ENCODE measurements at places on chromosomes 4 and X. TPM values are rescaled to one million over a fixed set of nuclear protein-coding genes. Genes with fewer than 3 reads are reported as not detected.
A peak's percentile ranks its signal among the peaks of the same experiment; 100 is the strongest.

Gene CENPVL1
- total RNA-seq, result not detected

Gene TLR8
- 17.8 TPM for total RNA-seq

Gene TMEM144
- 15.5 TPM for total RNA-seq

Gene TCEAL2
- 5.4 TPM for total RNA-seq

GRCh38 chr4:121685257-121685656, 11.5 kb downstream of the ANXA5 start:
- DNase-seq, result no peak

DNA sequence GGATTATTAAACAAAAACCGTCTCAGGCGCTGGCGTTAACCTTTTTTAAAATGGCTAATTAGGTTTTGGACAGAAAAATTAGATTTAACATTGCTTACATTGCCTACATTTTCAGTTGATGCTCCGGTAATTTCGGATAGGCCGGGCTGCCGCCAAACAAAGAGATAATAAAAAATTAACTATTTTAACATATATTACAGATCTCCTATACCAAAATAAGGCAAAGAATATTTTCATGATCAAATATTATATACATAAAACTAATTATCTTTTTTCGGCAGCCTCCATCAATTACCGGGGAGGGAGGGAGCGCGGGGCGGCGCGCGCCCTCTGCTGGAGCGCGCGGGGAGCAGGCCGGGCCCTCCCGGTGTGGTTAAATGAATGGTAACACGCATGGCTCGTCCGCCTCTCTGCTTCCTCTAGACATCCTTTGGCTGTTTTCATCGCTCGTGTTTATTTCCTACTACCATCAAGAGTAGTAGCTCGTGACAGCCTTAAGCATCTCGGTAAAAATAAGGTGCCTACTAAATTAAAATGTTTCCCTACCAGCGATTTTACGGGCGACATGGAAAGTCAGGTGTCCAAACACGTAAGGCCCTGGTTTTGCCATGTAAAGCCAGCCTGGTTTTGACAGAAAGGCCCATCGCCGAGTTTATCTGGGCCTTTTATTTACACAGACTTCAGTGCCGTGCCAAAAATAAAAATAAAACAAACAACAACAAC, 52.4 kb upstream of the TMEM33 start:
- peak; percentile 74 for DNase-seq

DNA sequence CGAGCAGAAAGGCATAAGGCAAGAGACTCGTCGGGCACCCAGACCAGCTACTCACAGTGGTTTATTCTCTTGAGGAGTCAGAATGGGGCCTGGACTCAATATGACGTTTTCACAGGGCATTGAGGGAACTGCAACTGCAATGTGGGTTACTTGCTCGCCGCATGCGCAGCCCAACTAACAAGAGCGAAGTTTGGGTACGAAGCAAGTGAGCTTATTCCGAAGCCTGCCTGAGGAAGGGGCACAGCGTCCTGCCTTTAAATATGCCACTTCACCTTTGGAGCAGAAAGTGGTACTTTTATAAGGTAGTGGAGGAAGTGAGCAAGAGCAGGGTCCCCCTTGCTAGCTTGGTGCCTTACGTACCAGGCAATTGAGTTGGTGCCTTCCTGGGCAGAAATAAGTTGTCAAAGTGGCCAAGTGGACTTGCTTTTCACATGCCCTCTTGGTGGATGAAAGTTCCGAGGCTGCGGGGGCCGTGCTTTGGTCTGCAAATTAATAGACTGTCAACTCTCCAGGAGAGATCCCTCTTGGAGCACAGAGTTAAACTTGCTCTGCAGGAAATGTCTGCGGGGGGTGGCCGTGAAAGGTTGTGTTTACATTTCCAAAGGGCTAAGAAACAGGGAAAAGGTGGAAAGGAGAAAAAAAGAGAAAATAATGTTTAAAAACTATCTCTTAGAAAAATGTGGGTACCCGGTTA, 480.4 kb downstream of the TRIML1 start:
- DNase-seq, result no peak

DNA sequence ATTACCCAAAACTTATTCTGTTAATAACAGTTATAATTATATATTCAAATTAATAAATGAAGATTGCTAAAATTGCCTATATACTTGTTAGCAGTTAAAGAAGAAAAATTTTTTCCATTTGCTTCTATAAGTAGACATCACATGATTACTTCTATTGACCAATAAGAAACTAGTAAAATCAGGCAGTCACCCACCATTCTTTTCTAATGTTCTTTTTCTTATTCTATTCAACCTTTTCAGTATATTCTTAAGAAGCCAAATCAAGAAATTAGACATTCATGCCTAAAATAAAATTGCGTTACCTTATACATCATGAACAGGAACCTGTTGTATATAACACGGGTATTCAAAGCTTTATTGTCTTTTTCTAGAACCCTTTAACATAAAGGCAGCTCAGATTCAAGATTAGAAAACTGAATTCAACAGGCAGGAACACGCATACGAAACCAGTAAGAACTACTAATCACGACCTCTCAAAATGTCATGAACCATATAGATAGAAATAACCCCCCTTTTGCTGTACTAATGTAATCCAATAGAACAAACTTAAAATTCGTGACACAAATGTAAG, 568.1 kb upstream of the DIPK2B start:
- DNase-seq, result no peak

DNA sequence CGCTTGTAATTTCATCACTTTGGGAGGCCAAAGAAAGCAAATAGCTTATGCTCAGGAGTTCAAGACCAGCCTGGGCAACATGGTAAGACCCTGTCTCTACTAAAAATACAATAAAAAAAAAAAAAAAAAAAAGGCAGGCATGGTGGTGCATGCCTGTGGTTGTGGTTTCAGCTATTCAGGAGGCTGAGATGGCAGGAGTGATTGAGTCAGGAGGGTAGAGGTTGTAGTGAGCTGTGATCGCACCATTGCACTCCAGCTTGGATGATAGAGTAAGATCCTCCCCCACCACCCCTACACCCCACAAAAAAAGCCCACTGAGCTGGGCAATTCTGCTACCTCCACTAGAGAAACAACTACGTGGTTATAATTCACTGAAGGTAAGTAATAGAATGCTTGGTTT, 118.8 kb upstream of the PCDH18 start:
- no peak for DNase-seq

GRCh38 chrX:17285983-17286382, 89.0 kb upstream of the NHS start:
- DNase-seq, result no peak

DNA sequence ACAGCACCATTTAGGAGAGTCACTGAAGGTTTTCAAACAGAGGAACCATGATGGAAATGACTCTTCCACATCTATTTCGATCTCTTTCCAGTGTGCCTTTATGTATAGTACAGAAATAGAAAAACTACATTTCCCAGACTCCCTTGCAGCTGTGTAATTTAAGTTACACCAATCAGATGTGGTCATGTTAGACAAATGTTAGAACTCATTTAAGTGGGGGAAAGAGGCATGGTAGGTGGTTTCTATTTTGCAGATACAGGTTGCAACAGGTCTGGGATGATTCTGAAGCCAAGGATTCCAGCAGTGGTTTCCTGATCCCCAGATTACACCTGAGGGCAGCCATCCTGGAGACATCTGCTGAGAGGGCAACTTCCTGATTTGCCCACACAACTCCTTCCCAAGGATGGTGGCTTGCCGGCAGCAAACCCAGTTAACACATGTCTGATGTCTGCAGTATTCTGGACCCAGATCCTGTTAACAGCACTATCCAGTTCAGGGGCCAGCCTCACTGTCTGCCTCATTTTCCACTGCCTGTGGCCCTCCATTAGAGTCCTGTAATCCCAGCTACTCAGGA, 38.7 kb upstream of the PDK3 start:
- no peak for DNase-seq

DNA sequence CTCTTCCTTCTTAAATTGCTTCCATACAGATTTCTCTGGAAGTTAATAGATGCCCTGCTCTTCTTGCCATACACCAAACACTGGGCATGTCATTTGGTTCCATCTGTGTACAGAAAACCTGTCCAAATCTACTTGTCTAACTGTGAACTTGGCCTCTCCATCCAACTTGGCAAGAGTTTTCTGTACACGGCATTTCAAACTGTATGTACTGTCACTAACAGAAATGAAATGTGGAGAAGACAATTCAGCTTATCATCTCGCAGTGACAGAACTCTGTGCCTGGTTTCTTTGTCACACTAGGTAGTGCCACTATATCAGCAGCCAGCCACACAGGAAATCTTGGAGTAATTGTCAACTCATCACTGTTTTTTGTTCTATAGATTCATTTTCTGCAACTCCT, 58.2 kb downstream of the CXXC4 start:
- no peak for DNase-seq

DNA sequence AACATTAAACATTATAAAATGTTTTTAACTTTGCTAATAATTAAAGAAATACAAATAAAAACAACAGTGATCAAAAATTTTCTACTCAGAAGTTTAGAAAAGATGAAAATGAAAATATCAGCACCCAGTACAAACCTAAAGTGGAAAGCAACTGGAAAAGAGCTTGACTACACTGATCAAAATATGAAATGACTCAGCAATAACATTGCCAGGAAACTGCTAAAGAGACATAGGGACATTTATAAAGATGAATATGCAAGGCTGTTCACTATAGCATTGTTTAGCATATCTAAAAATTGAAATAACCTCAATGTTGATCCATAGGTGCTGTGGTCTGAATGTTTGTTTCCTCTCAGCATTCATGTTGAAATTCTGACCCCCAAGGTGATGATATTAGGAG, 88.5 kb upstream of the NOCT start:
- DNase-seq, result no peak

DNA sequence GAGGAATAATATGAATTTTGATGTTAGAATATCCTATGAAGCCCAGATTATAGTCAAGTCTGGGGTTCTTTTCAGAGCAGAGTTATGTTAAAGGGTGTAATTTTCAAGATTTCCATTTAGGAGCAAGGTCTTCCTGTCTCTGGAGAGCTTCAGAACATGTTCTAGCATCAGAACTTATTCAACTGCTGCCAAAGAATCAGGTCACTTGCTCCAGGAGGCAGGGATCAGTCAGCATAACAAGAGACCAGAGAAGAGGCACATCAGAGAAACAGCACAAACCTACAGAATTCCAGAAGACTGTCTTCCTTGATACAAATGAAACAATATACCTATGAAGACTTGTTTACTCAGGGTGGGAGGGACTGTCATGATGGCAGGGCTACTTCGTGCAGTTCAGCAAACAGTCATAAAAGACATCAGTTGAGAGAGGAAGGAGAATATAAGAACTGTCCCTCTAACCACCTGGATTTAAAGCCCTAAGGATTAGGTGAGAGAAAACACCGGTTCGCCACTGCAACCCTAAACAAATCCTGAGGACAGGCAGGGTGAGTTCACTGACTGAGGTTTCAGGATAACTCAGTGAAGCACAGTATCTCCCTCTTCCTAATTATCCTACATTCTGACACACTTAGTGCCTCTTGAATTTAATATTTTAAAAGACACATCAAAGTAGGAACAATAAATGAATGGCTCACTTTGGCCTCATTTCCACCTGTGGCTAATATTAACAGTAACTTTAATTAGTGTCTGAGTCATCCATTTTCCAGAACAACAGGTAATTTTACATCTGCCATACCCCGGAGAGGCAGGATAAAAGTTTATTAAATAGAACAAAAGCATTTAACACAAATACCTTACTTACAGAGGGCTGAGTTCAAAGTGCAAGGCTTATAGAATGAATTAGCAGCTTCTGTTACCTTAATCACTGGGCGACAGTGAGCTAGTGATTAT, 93.0 kb downstream of the HDAC8 start:
- no peak for DNase-seq

DNA sequence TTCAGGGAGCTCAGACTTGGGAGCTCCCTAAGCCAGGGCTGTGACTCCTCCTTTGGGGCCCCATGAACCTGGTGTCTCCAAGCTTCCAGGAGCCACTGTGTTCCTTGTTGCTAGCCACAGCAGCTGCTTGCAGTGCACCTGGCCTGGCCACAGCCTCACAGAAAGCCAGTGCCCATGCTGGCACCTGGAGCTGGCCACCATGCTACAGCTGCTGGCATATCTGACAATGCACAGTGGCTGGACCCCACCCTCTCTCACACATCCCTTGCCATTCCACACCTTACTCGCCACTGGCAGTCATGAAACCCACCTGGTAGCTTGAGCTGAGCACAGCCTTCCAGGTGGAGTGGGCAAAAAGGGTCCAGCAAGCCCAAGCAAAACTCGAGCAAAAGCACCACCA, 441.7 kb downstream of the ARAP2 start:
- DNase-seq, result no peak

GRCh38 chrX:47209508-47210238, 8.8 kb upstream of the CDK16 start:
- no peak for DNase-seq

GRCh38 chr4:13892739-13893105, 265.2 kb upstream of the BOD1L1 start:
- DNase-seq, result no peak

GRCh38 chr4:53914313-53915016, 149.9 kb downstream of the CHIC2 start:
- DNase-seq, result no peak

DNA sequence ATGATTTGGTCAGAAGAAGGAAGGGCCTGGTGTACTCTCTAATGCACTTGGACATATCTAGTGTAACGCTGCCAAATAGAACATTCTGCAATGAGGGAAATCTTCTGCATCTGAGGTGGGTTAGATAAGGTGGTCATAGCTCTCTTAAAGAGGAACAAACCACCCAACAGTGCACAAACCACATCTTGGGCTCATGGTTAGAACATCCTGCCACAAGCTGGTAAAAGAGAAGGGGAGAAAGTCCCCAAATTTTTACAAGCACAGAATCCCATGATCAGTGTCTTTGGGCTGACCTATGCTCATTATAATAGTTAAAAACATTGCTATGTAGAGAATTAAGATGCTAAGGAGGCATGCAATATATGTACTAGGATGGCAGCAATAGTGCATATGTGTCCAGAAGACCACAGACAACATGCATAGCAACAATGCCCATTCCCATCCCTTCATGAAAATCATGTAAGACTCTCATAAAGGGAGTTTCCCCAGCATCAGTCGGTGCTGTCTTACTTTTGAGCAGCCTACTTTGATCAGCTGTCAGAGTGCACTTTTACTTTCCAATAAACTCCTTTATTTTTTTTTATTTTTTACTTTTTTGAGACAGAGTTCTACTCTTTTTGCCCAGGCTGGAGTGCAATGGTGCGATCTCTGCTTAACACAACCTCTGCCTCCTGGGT, 99.7 kb upstream of the SLC7A11 start:
- no peak for DNase-seq

DNA sequence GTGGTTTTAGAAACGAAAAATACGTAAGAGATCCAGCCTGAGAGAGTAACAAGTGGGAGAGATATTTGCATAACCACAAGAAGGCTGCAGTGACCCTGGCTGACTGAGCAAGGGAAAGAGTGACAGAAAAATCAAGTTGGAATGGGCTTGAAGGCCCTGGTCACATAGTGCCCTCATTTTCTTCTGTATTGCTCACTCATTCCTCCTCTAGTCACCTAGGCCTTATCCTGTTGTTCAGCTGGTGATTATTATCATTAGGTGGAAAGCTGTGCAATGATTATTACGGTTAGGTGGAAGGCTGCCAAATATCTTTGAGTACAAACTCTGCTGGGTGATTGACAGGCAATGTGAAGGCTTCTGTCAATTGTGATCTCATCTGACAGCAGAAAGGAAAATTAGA, 2384.1 kb downstream of the PCDH7 start:
- no peak for DNase-seq

- DNase-seq, result no peak
These were observed 77.7 kb downstream of the PDK3 start for GRCh38 chrX:24542756-24543155.

GRCh38 chr4:76689145-76689817, 208.7 kb downstream of the SOWAHB start:
- peak; percentile 75 for DNase-seq

- DNase-seq, result no peak
These were observed 19.0 kb downstream of the SMPX start for GRCh38 chrX:21738950-21739287.

Measured in upper lobe of right lung (tissue), 1 donor.